GM10248 (cell line): ENCODE measurements at places on chromosomes 12 and 14.

DNA sequence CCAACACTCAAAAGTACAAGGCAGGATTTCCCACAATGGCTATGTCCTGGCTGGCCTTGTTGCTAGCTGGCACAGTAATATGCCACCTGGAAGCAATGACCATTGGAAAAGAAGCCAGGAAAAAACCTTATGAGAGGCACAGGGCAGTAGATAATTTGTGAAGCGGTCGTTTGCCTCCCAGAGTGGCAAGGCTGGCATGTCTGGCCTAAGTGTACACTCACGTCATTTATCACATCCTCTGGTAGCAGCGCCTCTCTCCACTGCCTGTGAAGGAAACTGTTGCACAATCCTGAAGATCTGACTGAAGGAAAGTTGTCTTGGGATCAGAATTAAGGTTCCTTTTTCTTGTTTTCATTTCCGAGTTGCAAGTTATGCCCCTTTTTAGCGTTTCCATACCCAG is 408.5 kb downstream of the ZFP36L1 start:
- DNase-seq = no peak

DNA sequence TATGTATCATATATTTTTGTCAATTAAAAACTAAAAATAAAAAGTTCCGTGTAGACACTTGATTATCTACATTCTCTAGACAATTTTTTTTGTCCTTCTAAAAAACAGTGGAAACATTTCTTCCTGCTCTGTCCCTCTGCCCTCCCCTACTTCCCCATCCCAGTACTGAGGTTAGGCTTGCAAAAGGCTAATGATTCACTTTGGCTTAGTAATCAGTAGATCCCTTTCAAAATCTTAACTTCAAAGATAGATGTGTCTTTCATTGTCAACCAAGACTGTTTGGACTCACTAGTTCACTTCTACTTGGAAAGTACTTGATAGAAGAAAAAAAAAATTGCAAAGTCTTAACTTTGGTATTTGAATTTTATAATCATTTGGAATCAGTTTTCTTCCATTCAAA is 3.8 kb downstream of the SETD3 start:
- DNase-seq = no peak

DNA sequence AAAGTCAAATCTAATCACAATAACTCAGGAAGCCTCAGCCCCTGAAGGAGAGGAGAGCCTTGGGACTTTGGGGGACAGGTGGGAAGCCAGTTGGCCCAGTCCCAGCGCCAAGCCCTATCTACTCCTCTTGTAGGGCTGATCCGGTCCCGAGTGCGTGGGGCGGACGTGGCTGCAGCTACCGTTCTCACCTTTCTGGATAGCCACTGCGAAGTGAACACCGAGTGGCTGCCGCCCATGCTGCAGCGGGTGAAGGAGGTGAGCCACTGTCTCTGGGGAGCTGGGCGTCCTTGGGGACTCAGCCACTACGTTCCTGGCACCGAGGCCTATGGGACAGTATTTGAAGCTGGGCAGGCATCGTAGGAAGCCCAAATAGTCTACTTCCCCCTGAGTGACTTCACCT is 68.4 kb downstream of the GALNT16 start:
- DNase-seq = no peak

- no peak for DNase-seq
Measured at GRCh38 chr12:10652192-10652591, 21.7 kb downstream of the STYK1 start.

GRCh38 chr14:70152704-70153103 is 36.0 kb downstream of the SLC8A3 start:
- DNase-seq = no peak
